Ascending aorta (tissue), 2 donors: ENCODE measurements at places on chromosomes 1 and 21.

DNA sequence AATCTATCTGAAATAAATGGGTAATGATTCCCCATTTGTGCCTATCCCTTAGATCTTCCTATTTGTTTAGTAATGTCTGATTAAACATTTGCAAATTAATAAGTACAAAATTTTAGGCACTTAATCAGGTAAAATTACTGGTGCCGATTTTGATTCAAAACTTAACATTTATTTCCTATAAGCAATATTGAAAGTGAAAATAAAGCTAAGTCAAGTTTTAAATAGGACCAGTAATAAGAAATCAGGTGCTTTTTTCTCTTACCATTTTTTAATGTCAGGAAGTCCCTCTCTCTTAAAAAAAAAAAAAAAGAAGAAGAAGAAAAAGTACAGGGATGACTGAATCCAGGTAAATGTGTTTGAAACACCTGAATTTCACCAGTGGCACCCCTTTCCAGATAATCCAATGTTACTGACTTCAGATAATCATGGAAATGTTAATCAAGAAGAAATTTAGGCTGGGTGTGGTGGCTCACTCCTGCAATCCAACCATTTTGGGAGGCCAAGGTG is 836 bp upstream of the GBP4 start:
- no peak for DNase-seq

DNA sequence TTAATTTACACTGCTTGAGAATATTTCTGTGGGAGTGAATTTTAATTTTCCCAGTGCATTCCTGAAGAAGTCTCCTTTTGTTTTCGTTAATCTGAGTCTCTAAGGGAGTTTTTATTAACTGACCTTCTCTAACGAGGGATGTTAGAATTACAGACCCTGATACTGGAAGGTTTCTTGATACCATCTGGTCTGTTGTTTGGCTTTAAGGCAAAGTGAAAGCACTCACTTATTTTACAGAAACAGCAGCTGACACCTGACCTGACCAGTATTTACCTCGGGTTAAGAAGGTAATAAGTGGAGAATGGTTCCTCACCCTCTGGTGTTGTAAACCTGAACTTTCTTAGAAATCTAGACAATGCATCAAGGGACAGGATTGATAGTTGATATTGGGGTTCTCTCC is 12.4 kb downstream of the CDC14A start:
- no peak for DNase-seq

GRCh38 chr1:155967341-155968050 is 10.9 kb downstream of the ARHGEF2 start:
- no peak for DNase-seq

DNA sequence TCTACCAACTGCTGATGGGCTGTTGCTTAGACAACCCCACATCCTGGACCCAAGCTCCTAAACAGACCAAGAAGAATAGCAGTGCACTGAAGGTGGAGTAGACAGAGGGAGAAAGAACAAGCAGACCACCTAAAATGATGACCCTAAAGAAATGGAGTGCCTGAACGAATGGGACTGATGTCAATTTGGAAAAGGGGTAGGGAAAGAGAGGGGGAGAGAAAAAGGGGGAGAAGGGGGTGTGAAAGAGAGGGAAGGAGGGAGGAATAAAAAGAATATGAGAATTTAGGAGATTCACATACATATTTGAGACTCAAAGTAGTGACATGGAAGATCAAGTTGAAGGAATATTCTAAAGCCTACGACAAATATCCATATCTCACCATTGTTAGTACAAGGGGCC is 144.4 kb upstream of the DUSP10 start:
- DNase-seq, result no peak

DNA sequence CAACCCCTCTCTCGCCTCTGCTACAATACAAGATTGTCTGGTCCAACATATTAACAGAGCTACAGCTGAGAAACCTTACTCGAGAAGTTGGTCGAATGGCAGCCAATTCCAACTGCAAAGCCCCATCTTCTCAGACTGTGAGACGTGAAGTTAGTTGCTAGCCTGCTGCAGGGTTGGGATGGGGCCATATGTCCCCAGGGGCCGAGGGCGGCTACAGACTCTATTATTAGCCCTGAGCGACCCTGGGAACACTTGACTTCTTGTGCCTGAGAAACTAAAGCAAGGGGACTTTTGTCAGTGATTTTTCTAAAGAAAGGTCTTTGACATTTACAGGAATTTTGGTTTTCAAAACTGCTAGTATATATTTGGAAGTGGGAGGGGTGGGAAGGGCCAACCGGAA is 13.7 kb downstream of the NCF2 start:
- DNase-seq, result no peak

GRCh38 chr1:235791532-235792060 is 75.1 kb downstream of the LYST start:
- DNase-seq, result no peak

DNA sequence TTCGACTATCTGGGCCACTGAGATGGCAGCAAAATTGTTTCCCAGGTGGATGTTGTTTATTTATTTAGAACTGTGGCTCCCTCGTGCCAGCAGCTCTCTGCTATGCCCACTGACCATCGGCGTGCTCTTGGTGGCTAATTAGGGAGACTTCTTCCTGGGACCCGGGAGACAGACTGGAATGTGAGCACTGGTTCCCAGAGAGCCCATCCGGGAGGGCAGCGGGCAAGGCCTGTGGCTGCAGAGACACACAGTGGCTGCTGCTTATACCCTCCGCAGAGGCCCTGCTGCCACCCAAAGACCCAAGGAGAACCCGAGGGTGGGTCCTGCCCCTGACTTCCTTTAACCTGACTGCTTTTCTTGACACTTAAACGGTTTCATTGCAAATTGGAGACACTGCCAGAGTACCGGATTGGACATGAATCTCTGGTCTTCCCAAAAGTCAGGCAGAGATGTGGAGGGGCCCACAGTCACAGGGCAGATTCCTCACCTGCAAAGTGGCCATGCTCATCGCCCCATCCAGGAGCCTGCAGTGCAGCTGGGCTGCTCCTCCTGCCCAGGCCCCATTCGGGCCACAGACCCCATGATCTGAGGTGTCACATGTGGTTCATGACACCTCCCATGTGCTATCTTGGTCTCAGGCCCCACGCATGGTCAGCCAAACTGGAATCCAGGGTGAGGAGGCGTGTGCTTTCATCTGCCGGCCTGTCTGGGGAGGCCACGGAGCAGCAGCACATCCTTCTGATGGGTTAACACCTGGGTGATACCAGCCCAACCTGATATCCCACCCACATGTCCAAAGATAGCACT is 5.7 kb upstream of the MATN1 start:
- no peak for DNase-seq

GRCh38 chr1:197438010-197438790 is 170.1 kb downstream of the CRB1 start:
- no peak for DNase-seq

DNA sequence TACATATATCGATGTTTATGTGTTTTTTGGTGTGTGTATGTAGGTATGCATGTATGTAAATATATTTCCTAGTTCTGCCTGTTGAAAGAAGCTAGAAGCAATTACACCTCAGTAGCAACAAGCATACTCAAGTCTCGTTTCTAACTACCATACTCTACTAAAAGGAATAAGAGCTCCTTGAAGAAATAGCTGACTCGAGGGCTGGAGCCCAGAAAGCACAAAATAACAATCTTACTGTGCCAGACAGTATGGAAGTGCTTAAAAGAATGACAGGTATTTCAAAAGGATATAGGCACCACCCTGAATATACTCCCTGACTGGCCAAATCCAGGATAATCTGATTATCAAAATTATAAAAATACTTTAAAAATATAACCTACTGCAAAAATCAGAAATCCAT is 23.2 kb downstream of the FUBP1 start:
- no peak for DNase-seq

DNA sequence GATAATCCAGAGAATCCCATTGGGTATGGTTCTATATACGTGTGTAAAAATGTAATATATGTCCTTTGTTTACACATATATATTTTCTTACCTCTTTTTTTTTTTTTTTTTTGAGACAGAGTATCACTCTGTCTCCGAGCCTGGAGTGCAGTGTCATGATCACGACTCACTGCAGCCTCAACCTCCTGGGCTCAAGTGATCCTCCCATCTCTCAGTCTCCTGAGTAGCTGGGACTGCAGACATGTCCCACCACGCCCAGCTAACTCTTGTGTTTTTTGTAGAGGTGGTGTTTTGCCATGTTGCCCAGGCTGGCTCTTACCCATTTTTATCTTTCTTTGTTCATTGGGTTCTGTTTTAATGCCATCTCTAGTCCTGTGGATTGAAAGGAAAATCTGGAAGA is 59.5 kb downstream of the ZBTB17 start:
- no peak for DNase-seq

DNA sequence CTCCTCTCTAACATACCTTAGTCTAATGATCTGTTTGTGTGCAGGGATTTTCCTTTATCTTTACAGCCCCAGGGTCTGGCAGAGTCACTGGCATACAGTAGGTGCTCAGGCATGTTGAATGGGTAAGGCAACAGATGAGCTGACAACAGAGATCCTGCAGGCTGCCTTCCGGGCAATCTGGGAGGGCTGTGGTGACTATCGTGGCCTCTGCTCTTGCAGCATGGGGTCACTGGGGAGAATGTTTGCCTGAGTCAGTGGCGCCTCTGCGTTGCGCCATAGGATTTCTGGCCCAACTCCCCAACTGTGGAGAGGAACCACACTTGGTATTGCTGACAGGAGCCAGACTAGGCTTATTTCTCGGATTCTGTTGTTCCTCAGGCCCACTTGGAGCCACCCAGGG is 93.8 kb downstream of the LAMC2 start:
- DNase-seq, result no peak
